ENCODE measurements at places on chromosomes 5 and 9. TPM values are rescaled to one million over a fixed set of nuclear protein-coding genes. Genes with fewer than 3 reads are reported as not detected.

SLC25A48 gene
- 0.15 TPM for polyA plus RNA-seq

MRPS27 gene
- polyA plus RNA-seq = 37.2 TPM

SLC25A2 gene
- polyA plus RNA-seq = not detected

IL12B gene
- not detected for polyA plus RNA-seq

SPINK7 gene
- polyA plus RNA-seq = not detected

CERT1 gene
- polyA plus RNA-seq = 39.4 TPM
